ENCODE measurements at places on chromosomes 13 and 19.

- peak; percentile 92 for DNase-seq
Measured at GRCh38 chr19:54207983-54208783, 7.5 kb downstream of the RPS9 start.

DNA sequence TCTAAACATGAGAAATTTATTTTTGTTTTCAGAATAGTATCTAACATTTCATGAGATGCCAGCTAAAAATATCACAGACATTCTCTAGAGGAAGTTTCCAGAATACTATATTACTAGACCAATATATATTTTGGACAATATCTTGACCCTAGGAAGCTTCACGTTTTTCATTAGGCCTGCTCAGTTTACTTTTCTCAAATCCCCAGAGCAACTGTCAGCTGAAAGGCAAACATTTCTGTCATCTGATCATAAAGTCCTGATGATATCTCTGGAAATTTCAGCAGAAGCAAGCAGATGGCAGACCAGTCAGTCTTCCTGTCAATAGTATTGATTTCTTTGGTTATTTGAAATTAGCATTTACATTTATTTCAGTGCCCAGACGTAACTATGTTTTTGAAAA lies 4.0 kb downstream of the POSTN start:
- no peak for DNase-seq

GRCh38 chr19:33366127-33366526 lies 7.4 kb upstream of the CEBPG start:
- DNase-seq, result no peak

- peak; percentile 79 for DNase-seq
Measured at GRCh38 chr19:42422901-42423461, 4.2 kb downstream of the LIPE start.

GRCh38 chr19:51075998-51076397 lies 6.7 kb downstream of the KLK14 start:
- DNase-seq, result no peak

DNA sequence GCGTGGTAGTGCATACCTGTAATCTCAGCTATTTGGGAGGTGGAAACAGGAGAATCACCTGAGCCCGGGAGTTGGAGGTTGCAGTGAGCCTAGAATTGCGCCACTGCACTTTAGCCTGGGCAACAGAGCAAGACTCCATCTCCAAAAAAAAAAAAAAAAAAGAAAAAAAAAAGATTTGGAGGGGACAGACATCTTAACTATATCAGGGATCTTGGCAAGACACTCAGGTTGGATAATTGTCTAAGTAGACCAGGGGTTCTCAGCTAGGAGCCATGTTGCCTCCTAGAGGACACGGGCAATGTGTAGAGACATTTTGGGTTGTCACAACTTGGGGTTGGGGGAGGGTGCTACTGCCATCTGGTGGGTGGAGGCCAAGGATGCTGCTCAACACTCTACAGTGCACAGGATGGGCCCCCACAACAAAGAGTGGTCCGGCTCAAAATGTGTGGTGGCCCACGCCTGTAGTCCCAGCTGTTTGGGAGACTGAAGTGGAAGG lies 1.9 kb upstream of the ZNF580 start:
- no peak for DNase-seq

DNA sequence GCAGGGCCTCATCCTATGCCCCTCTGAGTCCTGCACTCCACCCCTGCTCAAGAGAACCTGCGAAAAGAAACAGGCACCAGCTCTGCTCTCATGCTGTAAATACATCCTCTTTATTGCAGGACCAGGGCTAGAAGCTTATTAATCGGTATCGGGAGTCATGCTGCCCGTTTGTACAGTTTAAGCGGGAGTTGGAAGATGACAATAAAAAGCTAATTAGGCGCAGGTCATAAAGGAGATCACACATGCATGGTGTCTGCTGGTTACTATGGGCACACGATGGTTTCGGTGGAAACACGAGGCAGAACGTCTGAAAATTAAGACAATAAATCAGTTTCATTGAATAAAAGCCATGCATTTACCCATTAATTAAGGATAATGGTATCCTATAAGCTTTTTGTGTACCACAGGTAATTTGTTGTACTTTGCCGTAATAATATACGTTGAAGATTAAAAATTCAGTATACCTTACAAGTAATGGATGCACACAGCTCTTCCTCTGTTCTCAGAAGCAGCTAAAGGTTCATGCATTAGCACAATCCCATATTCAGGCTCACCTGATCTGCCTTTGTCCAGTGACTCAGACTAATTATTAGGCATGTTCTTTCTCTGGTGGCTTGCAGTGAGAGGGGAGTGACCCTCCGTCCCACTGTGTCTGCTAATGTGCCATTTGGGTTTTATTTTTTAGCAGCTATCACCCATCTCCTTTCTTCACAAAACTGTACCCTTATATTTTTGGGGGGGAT lies 406.0 kb downstream of the TSHZ3 start:
- DNase-seq, result no peak

GRCh38 chr19:46480415-46480814 lies 9.1 kb upstream of the PNMA8A start:
- DNase-seq, result no peak

DNA sequence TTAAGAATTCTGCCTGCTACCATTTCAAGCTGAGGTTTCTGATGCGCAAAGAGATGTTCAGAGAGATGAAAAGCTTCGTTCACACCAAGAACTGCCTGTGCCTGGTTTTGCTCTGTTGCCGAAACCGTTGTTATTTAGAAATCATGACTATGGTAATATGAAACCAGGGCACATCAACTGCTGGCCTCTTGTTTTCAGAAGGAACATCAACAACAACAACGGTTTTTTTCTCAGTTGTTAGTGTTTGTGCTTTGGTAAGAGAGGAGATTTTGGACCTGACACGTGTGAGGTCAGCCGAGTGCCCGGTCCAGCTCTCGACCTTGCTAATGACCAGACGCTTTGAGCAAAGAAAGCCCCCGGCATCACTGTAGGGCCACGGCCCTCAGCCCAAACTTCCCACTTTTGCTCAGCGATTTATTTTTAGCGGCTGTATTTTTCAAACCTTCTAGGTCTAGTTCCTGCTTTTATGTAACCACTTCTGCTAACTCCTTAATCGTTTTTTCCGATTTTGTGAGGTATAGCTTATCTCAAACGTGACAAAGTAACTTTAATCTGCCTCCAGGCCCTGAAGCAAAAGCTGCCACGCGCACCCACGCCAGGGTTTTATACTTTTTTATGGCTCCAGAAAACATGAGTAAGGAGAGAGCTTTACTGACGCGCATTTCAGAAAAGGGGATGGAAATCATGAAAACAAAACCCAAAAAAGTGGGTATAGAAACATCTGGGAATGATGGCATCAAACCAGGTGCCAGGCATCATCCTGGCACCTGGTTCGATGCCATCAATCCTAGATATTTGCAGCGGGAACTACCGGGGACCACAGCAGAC lies 42.0 kb downstream of the KLF2 start:
- DNase-seq, result no peak

DNA sequence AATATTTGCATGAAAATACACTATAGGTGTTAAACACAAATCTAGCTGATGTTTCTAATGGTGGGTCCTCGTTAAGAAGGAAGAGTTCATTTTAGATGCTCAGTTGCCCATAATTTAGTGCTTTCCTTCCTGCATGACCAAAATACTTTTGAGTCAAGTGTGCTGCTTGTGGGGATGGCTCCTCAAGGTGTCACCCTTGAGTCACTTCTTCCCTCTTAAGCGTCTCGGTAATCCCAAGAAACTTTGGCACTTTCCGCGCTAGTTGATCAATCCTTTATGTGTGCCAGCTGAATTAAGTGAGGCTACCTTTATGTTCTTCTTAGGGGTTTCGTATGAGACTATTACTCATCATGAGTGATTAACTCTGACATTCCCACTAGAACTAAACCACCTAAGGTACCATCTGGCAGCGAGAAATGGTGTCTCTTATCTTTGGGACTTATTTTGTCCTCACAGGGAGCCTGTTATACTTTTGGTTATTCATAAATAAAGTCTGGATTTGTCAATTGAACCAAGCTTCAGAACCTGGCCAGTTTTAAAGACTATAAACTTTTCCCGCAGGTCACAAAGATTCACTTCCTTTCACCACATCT lies 106.8 kb downstream of the NHLRC3 start:
- no peak for DNase-seq

DNA sequence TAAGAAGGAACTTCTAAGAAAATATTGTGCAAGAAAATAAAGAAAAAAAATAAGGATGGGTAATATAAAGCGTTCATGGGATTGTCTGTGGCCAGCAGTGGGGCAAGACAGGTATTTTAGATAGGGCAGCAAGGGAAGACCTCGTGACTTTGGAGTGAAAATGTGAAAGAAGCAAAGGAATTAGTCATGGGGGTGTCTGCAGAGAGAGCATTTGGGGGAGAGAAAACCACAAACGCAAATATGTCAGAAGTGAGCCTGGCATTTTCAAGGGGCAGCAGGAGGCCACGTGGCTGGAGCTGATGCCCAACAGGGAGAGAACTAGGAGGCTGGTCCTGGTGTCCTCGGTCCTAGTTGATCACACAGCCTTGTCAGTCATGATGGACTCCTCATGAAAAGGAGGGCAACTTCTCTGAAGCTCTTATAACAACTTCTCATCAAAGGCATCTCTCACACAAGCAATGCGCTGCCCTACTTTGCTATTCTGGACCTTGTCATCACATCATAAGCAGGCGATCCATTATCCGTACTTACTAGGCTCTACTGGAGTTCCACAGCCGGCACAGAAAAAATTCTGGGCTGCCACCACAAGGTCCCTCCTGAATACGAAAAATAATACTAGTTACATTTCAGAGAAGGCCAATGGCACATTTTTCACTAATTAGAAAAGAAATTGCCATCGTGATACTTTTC lies 31.0 kb downstream of the RUBCNL start:
- no peak for DNase-seq

GRCh38 chr19:51354103-51354741 lies 12.0 kb downstream of the ETFB start:
- DNase-seq, result no peak

- DNase-seq, result peak; percentile 68
Measured at GRCh38 chr13:111344471-111345191, 24.2 kb downstream of the TEX29 start.

GRCh38 chr19:43784241-43784980 lies 3.6 kb upstream of the KCNN4 start:
- peak; percentile 70 for DNase-seq

Data from cardiac septum (tissue), 1 donor.